ENCODE measurements at places on chromosomes 11 and 22.

- DNase-seq, result no peak
Measured at GRCh38 chr11:41935241-41935640, 475.8 kb upstream of the LRRC4C start.

GRCh38 chr22:38461414-38462081 lies 6.3 kb upstream of the KDELR3 start:
- DNase-seq, result peak; percentile 39

- DNase-seq, result no peak
Measured at GRCh38 chr22:23424031-23424430, 156.1 kb downstream of the IGLL1 start.

- DNase-seq, result no peak
Measured at GRCh38 chr11:75333807-75334140, 17.7 kb downstream of the ARRB1 start.

DNA sequence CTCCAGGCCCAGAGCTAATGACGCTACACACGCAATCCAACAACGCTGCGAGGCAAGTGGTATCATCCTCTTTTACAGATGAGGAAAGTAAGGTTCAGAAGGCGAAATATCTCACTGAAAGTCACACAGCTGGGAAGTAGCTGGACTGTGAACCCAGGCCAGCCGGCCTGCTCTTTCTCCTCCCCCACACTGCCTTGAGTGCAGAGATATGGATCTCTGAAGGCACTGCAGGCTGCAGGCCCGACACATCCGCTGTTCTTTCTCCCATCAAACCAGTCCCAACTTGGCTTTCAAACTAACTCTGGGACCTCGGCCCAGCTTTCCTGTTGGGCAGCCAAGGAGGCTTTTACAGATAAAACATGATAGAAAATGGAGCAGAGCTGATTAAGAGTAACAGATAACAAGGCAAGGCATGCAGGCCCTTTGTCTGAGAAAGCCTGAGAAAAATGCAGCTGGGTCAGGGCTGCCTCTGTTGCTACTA lies 64.0 kb upstream of the PTPRJ start:
- DNase-seq, result no peak

DNA sequence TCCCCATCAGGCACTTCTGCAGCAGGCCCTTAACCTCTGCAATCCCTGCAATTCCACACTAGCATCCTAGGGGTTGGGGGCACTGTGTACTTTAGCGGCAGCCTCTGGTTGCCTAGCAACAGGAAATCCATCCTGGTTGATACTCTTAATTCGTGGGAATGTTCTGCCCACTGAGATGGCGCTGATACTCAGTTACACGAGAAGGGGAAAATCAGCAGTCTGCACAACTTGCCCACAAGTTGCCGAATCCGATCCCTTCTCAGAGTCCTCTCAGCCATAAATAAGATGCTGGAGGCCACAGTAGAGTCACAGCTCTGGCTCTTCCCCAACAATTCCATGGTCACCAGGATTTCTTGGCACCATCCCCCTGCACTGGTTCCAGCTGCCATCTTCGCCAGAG lies 57.6 kb upstream of the CRYBB3 start:
- DNase-seq, result no peak

DNA sequence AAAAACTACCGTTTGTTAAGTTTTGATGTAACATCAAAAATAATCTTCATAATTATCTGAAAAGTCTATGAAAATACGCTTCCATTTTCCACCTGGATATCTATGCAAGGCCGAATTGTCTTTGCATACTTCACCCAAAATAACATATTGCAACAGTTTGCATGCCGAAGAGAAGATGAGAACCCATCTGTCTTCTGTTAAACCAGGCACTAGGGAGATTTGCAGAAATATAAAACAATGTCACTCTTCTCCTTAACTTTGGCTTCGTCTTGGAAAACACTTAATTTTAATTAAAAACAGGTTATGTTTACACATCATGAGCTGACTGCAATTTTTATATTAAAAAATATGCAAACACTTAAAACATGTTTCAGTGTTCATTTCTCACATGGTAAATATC lies 1325.8 kb downstream of the TBC1D22A start:
- DNase-seq, result no peak

DNA sequence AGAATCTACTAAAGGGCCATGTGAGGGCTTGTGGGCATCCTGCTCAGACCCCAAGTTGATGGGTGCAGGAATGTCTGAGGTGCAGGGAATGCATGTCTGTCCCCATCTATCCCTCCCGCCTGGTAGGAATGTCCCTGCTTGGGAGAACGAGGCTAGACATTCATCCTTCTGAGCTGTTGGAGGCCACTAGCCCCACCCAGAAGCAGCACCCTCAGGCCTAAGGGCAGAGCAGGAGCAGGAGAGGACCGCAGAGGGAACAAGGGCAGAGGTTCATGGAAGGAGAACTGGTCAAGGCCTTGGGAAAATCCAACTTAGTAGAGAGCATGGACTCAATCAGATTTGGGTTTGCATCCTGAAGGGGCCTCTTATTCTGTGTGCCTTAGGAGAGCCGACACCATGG lies 22.1 kb upstream of the LMO1 start:
- no peak for DNase-seq

GRCh38 chr22:30393322-30393680 lies 3.5 kb upstream of the SEC14L2 start:
- DNase-seq, result no peak

DNA sequence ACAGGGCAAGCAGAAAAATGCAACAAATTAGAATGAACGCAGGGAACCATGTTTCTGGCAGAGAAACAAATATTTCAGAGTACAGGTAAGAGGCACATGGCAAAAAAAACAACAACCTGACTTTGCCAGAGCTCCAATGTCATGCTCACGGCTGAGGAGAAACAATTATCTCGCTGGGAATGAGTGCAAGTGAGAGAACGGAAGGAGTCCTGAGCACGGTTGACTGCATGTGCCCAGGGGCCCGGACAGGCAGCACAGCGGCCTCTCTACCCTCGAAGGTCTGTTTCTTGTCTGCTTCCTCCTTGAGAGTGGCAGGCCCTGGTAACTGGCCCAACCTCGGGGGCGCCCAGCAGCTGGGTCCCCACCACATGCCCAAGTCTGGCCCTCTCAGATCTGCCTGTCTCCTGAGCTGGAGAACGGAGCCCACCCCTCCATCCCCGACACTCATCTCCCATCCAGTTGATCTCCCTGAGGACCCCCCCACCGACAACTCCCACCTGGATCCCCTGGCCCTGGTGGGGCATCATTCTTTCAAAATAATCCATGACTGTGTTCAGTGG lies 24.6 kb upstream of the RTN4R start:
- DNase-seq, result no peak

- peak; percentile 31 for DNase-seq
Measured at GRCh38 chr11:95229993-95230809, 801 bp downstream of the SESN3 start.

GRCh38 chr22:45972091-45972888 lies 4.7 kb downstream of the WNT7B start:
- DNase-seq, result no peak

- no peak for DNase-seq
Measured at GRCh38 chr11:119324189-119324588, 7.3 kb upstream of the MCAM start.

DNA sequence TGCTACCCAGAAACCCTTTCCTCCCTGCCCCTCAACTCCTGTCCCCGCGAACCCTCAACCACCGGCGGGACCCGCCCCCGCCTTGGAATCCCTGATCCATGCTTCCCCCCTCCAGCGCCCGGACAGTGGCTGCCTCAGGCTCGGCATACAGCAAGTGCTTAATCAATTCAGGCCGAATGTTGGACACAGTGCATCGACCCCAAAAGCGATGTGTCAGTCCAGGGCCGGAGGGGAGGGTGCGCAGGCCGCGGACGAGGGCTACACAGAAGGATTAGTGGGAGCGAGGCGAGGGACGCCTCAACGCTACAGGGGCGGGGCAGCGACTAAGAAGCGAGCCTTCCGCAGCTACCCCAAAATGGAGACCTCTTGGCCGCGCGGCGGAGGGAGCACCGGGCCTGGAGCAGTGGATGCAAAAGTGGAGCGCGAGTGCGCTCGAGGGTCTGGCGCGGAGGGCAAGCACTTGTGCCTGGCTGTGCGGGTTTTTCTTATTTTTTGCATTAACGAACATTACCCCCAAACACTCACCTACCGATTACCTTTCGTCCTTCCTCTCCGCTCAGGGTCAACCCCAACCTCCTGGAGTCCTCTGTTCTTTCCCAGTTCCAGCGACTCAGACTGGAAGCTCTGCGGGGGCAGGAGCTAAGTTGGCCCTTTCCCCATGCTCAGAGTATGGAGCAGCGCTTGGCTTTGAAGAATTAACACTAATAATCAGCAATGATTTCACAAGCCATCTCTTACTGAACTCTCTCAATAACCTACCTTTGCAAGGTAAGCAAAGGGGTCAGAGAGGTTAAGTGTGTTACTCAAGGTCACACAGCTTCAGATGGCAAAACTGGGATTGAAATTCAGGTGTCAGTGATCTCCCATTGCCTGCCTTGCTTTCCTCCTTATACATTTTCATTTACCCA lies 30.0 kb upstream of the WNT11 start:
- DNase-seq, result no peak

GRCh38 chr11:35009191-35009943 lies 92.9 kb downstream of the PDHX start:
- no peak for DNase-seq

- DNase-seq, result no peak
Measured at GRCh38 chr11:58652726-58653280, 30.3 kb downstream of the CNTF start.

GRCh38 chr11:11444027-11444803 lies 91.2 kb upstream of the CSNK2A3 start:
- DNase-seq, result no peak

- no peak for DNase-seq
Measured at GRCh38 chr11:24963852-24964251, 467.0 kb downstream of the LUZP2 start.

DNA sequence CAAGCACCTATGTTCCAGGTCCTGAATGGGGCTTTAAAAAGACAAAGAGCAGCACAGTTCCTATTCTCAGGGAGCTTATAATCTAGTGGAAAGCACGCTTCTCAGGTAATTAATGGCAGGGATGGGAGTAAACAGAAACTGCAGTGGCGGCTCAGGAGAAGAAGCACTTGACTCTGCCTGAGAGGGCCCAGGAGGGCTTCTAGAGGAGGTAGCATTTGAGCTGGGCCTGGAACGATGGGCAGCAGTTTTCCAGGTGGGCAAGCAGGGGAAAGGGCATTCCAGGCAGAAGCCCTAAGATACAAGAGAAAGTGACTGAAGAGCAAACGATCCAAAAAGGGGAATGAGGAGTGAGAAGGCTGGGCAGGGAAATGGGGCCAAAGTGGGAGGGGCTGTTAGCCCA lies 37.1 kb upstream of the CHST1 start:
- no peak for DNase-seq

DNA sequence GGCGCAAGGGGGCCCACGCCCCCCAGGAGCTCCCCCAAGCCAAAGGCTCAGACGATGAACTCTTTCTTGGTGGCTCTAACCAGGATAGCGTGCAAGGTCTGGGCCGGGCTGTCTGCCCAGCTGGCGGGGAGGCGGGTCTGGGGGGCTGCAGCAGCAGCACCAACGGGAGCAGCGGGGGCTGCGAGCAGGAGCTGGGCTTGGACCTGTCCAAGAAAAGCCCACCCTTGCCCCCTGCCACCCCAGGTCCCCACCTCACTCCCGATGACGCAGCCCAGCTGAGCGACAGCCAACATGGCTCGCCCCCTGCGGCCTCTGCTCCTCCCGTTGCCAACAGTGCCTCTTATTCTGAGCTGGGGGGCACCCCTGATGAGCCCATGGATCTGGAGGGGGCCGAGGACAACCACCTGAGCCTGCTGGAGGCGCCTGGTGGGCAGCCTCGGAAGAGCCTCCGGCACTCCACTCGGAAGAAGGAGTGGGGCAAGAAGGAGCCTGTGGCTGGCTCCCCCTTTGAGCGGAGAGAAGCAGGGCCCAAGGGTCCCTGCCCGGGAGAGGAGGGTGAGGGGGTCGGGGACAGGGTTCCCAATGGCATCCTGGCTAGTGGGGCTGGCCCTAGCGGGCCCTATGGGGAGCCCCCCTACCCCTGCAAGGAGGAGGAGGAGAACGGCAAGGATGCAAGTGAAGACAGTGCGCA lies 21.6 kb upstream of the TMEM191C start:
- no peak for DNase-seq

GRCh38 chr11:17596711-17597110 lies 49.7 kb downstream of the OTOG start:
- no peak for DNase-seq

DNA sequence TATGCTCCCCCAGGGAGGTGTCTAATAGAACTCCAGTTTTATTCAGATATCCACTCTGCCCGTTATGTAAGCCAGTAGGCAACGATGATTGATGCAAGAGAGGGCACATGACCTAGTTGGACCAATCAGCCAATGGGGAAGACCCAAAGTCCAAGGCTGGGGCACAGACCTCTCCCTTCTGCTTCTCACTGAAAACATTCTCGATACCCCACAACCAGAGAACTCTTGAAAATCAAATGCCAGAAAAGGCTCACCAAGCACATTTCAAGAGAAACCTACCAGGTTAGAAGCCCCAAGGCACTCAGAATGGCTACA lies 7.4 kb downstream of the HIRA start:
- no peak for DNase-seq

GRCh38 chr11:110734790-110735189 lies 22.6 kb upstream of the ARHGAP20 start:
- DNase-seq, result no peak

- DNase-seq, result no peak
Measured at GRCh38 chr22:27876684-27877083, 42.4 kb downstream of the PITPNB start.
